ENCODE measurements at places on chromosomes 6 and 20. TPM values are rescaled to one million over a fixed set of nuclear protein-coding genes. Genes with fewer than 3 reads are reported as not detected.

Gene ZNF341
- total RNA-seq = 6.3 TPM

Gene SLPI
- not detected for total RNA-seq

Gene PRSS35
- not detected for total RNA-seq

Gene ADGB
- not detected for total RNA-seq

DNA sequence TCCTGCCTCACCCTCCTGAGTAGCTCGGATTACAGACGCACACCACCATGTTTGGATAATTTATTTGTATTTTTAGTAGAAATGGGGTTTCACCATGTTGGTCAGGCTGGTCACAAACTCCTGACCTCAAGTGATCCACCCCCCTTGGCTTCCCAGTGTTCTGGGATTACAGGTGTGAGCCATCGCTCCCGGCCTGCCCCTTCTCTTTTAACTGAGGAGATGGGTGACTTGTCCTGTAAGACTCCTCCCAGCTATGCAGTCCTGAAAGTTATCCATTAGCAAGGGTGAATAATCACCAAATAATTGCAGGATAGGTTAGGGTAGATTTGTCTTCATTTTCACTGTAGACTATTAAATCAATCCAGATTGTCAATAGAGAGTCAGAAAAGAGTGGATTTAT, 40.5 kb upstream of the JARID2 start:
- DNase-seq = no peak

- no peak for DNase-seq
These were observed 370.1 kb downstream of the THBS2 start for GRCh38 chr6:168883410-168884049.

DNA sequence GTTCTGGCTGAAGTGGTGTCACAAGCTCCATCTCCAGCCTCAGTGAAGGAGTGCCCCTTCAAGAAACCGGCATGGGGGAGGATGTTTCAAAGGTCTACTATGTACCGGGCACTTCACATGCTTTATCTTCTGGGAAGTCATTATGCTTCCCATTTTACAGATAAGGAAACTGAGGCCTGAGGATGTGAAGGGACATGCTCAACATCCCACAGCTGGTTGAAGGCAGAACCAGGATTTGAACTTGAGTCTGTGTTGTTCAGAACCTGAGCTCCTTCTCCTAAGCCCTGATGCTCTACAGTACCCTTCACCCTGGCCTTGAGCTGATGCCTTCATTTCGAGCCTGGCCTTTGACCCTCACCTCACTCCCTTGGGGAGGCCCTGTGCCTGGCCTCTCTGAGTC, 13.0 kb downstream of the GLP1R start:
- DNase-seq = no peak

- no peak for DNase-seq
These were observed 144.8 kb downstream of the TTLL2 start for GRCh38 chr6:167469672-167470071.

- DNase-seq = no peak
These were observed 2.2 kb downstream of the NRN1 start for GRCh38 chr6:6004390-6004995.

GRCh38 chr20:40512994-40513393, 176.0 kb downstream of the MAFB start:
- DNase-seq = no peak

DNA sequence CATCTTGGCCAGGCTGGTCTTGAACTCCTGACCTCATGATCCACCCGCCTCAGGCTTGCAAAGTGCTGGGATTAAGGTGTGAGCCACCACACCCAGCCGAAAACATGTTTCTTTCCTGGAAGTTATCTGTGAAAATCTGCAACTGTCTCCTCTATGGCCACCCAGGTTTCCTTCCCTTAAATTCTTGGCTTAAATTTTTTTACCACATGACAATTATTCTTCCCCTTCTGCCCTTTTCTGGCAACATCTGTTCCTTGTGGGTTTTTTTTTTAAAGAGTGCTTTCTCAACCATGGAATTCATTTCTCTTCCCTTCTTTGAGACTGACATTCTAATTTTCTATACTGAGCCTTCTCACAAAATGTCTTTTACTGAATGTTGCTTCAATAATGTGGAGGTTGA, 59.6 kb downstream of the DOK5 start:
- no peak for DNase-seq

DNA sequence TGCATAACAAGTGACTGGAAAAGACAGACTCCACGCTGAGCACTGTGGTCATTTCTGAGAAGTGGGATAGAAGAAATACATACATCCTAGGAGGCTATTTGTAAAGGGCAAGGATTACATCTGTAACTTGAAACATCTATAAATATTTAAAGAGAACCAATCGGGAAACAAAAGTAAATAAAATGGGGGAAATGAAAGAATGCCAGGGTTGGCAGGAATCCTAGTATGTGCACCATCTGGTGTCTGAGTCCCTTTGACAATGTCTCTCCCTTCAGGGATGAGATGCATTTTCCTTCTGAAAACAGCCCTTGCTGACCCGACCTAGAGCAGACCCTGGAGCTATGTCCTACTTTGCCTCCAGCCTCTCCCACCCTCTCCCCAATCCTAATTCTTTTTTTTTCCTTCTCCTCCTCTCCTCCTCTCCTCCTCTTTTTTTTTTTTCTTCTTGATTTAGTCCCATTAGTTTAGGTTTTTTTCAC, 53.2 kb downstream of the VSTM2L start:
- DNase-seq = no peak

DNA sequence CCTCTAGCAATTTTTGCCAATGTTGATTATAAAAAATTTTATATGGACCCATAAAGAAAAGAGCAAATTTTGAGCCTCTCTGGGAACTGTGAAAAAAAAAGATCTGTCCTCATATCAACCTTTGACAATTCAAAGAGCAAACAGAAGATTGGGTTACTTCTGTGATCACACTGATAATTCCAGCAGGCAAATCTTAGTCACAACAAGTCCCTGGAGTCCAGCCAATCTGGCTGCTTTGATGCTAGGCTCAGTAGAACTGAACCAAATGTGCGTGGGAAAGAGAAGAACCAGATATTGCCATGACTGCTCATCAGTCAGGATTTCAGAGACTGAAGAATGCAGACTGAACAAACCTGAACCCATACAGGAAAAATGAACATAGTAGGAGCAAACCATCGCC, 438.4 kb upstream of the FLRT3 start:
- DNase-seq = no peak

- DNase-seq = no peak
These were observed 334.9 kb downstream of the TAF4 start for GRCh38 chr20:61730631-61731362.

- DNase-seq = no peak
These were observed 4.2 kb downstream of the PPP2R5D start for GRCh38 chr6:42988486-42989020.

- no peak for DNase-seq
These were observed 62.5 kb downstream of the EPB41L2 start for GRCh38 chr6:131000544-131000943.

- no peak for DNase-seq
These were observed 125.8 kb downstream of the MYB start for GRCh38 chr6:135306740-135307420.

DNA sequence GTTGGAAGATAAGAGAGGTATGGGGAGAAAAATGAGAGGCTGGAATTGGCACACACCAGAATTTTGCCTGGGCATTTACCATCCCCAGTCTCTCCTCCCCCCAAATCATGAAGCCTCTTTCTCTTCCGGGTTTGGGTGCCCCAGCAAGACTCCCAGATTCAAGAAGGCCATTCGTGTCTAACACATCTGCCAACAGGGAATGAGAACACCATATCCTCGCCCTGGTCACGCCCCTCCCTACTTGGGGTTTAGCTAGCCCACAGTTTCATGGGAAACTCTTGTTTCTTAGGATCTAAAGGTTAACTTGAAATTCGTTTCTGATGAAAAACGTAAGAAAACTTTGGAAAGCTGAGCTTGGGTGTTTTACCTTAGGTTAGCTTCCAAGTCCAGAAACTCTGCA, 105.5 kb upstream of the TMEM170B start:
- DNase-seq = no peak

DNA sequence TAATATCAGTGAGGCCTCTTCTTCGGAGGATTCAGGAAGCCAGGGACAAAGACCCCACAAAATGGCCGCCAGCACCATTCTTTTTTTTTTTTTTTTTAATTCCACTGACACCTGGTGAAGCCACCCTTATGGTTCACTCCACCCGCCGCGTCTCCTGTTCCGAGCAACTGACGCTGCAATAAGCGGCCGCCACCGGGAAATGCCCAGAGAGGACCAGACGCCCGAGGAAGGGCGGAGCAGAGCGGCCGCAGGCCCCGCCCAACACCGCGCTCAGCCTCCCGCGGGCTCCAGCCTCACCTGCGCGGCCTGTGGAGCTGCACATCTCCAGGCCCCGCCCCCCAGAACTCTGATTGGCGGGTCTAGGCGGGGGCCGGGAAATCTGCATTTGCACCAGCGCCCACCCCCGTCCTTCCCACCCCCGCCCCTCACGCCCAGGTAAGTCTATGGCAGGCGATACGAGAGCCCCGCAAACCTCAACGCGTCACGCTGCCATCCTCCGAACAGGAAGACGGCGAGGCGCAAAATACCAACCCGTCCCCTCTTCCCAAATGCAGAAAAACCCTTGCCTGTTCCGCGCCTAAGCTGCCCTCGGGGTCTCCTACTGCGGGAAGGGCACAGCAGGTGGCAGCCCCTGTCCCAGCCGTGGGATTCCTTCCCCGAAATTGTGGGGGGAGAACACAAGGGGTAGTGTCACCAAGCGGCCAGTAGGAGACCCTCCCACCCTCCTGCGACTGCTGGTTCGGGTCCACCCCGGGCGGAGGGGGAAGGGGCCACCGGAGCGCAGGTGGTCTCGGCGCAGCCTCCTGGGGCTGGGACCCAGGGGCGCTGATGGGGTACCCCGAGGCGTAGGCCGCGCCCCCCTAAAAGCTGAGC, 960 bp downstream of the ATP9A start:
- no peak for DNase-seq
